Lower lobe of right lung (tissue), 2 donors: ENCODE measurements at places on chromosomes 4 and X.

DNA sequence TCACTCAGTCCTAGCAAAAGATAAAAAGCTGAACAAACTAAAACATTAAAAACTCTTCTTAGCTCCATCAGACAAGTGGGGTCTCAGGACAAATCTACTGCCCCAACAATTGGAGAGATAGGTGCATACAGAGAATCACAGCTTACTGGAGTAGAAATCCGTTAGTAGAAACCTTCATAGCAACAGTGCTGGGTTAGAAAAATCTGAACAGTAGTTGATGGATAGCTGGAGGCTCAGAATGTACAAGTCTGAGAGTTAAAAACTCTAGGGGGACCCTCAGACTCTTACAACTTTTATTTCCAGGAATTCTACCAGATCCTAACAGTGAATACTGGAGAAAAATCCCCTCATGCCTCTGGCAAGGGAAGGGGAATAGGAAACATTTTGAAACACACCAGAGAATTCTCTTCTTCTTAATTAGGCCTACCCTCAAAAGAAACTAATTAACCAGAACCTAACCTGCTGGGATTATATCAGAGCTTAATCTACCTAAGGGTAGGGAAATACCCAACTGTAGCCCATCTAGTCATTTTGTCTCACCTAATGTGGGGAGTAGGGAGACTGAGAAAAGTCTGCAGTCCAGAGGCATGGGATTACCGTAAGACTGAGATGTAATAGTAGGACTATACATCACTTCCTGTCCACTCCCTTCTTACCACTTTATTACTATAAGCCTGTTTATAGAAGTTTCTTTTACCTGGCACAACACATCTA, 165.0 kb upstream of the CTSO start:
- no peak overlapping the region for H3K4me3 ChIP-seq
- no peak overlapping the region for H3K27ac ChIP-seq
- H3K27me3 ChIP-seq: no peaks in the 10 kb centered on the region
- no peak for DNase-seq
- no peaks in the 10 kb centered on the region for H3K36me3 ChIP-seq

DNA sequence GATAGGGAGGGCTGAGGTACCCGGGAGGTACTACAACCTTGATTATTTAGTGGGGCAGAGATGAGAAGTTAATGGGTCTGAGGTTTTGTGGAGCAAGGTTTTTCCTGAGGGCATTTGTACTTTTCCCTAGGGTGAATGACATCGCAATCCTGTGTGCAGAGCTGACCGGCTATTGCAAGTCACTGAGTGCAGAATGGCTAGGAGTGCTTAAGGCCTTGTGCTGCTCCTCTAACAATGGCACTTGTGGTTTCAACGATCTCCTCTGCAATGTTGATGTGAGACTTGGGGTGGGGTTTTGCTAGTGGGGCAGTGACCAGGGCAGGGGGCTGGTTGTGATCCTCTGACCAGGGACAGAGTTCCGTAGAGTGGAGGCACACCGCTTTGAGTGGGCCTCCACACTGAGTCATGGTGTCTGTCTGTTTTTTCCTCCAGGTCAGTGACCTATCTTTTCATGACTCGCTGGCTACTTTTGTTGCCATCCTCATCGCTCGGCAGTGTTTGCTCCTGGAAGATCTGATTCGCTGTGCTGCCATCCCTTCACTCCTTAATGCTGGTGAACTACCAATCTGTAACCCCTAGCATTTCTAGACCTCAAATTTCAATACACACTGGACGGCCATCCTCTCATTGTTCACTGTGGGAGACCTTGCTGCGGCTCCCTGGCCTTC, 9.9 kb downstream of the MED12 start:
- H3K4me3 ChIP-seq: no peak overlapping the region
- no peaks in the 10 kb centered on the region for H3K27me3 ChIP-seq
- H3K36me3 ChIP-seq: peaks cover 90% of the 10 kb centered on the region
- DNase-seq: no peak
- H3K4me1 ChIP-seq: no peaks in the 10 kb centered on the region
- H3K27ac ChIP-seq: no peak overlapping the region

DNA sequence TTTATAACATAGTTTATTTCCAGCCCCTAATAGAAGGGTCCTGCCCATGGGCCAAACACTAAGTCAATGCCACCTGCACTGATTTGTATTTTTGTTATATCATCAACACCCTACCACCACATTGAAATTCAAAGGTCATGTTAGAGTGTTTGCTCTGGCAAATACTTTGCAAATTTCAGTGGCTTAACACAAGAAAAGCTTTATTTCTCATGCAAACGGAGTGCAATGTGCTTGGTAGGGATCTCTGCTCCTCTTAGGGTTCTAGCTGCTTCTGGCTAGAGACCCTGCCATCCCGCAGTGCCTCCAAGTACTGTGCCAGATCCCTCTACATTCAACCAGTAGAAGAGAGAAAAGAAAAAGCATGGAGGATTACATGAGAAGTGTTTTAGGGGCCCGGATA, 230.8 kb upstream of the TET2 start:
- H3K36me3 ChIP-seq: no peaks in the 10 kb centered on the region
- no peaks in the 10 kb centered on the region for H3K4me1 ChIP-seq
- H3K27me3 ChIP-seq: no peaks in the 10 kb centered on the region
- no peak overlapping the region for H3K27ac ChIP-seq
- no peak overlapping the region for H3K4me3 ChIP-seq

DNA sequence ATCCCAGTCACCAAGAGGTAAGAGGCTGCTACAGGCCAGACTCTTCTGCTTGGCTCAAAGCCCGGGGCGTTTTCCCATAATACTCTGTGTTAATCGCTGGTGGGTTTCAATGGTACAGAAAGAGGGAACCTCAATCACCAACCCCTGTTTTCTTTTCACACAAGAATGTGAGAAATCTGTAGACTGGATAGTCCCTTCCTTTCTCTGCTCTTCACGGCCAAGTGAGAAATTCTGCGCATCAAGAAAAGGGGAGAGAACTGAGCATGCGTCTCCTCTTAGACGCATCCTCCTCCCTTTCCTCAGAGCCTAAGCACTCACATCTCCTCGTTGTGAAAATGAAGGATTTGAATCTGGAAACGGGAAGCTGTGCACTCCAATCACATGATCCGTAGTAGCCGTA, 64.7 kb downstream of the CLNK start:
- no peaks in the 10 kb centered on the region for H3K27me3 ChIP-seq
- H3K4me1 ChIP-seq: no peaks in the 10 kb centered on the region
- H3K4me3 ChIP-seq: no peak overlapping the region
- H3K36me3 ChIP-seq: no peaks in the 10 kb centered on the region

GRCh38 chrX:115642311-115642710, 81.3 kb downstream of the PLS3 start:
- peaks cover 31% of the 10 kb centered on the region for H3K36me3 ChIP-seq
- H3K27me3 ChIP-seq: no peaks in the 10 kb centered on the region
- DNase-seq: no peak
- peaks cover 9% of the 10 kb centered on the region for H3K4me1 ChIP-seq
- no peak overlapping the region for H3K27ac ChIP-seq
- H3K4me3 ChIP-seq: no peak overlapping the region

- no peaks in the 10 kb centered on the region for H3K36me3 ChIP-seq
- no peak for DNase-seq
- no peak overlapping the region for H3K27ac ChIP-seq
- no peaks in the 10 kb centered on the region for H3K27me3 ChIP-seq
- H3K4me1 ChIP-seq: peaks cover 63% of the 10 kb centered on the region
- no peak overlapping the region for H3K4me3 ChIP-seq
These were observed 41.0 kb downstream of the GAB1 start for GRCh38 chr4:143377611-143378099.

DNA sequence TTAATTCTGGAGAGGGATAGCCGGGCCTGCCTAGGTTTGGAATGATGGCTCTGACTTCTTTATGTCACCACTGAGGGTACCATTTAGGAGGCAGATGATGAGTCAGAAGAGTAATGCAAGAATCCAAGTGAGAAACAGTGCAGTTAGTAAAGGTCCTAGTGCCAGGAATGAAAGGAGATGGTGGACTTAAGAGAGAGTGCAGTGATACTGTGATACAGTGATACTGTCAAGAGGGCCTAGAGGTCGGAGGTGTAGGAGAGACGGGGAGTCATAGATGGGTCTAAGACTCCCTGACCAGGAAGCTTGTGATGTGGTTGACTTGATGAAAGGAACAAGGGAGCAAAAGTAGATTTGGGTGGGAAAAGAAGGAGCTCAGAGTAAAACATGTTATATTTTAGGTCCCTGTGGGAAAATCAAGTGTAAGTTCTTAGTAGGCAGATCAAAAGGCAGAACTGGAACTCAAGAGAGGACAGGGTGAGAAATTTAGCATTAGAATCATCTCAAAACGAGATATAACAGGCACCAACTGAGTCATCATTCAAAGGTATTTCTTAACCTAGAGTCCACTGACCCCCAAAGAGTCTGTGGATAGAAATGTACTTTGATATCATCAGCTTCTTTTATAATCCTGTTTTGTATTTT, 85.0 kb downstream of the NFKB1 start:
- H3K4me1 ChIP-seq: no peaks in the 10 kb centered on the region
- H3K36me3 ChIP-seq: peaks cover 88% of the 10 kb centered on the region
- no peaks in the 10 kb centered on the region for H3K27me3 ChIP-seq
- no peak overlapping the region for H3K4me3 ChIP-seq
- no peak overlapping the region for H3K27ac ChIP-seq

- no peaks in the 10 kb centered on the region for H3K36me3 ChIP-seq
- H3K4me3 ChIP-seq: no peak overlapping the region
- no peaks in the 10 kb centered on the region for H3K27me3 ChIP-seq
- no peak overlapping the region for H3K27ac ChIP-seq
These were observed 25.3 kb downstream of the FAM47E start for GRCh38 chr4:76276813-76277212.

DNA sequence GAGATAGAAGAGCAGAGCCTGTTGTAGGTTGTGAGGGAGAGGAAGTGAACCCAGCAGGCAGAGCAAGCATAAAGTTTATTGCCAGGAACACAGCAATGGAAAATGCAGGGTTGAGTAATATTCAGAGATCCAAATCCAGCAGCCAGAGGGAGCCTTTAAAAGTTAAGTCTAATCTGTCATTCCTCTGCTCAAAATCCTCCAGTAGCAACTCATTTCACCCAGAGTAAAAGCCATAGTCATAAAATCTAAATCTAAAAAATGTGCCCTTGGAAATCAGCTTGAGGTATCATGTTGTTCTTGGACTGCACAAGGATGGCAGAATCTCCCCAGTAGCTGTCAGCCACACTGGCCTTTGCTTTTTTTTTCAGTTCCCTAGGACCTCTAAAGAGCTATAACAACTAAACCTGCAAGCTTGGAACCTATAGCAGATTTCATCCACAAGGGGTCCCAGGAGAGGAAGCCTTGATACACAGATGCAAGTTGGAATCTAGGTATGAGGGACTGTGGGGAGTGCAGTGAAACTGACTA, 62.9 kb upstream of the FRAS1 start:
- no peaks in the 10 kb centered on the region for H3K4me1 ChIP-seq
- H3K4me3 ChIP-seq: no peak overlapping the region
- H3K36me3 ChIP-seq: no peaks in the 10 kb centered on the region
- DNase-seq: no peak
- H3K27me3 ChIP-seq: no peaks in the 10 kb centered on the region
- H3K27ac ChIP-seq: no peak overlapping the region

DNA sequence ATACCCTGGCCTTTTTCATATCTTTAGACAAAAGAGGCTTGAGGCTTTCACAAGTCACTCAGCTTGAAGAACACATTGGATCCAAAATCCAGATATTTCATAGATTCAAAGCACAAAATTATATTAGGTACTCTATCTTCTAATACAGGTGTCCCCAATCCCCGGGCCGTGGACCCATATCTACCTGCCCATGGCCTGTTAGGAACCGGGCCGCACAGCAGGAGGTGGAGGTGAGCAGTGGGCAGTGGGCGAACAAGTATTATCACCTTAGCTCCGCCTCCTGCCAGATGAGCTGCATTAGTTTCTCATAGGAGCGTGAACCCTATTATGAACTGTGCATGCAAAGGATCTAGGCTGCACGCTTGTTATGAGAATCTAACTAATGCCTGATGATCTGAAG, 18.7 kb downstream of the YIPF7 start:
- no peak for DNase-seq

GRCh38 chr4:85491527-85491926, 16.6 kb downstream of the ARHGAP24 start:
- no peaks in the 10 kb centered on the region for H3K27me3 ChIP-seq
- no peak overlapping the region for H3K27ac ChIP-seq
- no peaks in the 10 kb centered on the region for H3K36me3 ChIP-seq

GRCh38 chrX:118495958-118496762, 545 bp downstream of the DOCK11 start:
- H3K4me1 ChIP-seq: no peaks in the 10 kb centered on the region
- DNase-seq: peak; percentile 81
- H3K4me3 ChIP-seq: peak overlapping the region; percentile 70
- peak overlapping the region; percentile 85 for H3K27ac ChIP-seq
- H3K27me3 ChIP-seq: no peaks in the 10 kb centered on the region
- no peaks in the 10 kb centered on the region for H3K36me3 ChIP-seq

GRCh38 chr4:160880180-160880579, 1283.6 kb downstream of the FSTL5 start:
- H3K4me3 ChIP-seq: no peak overlapping the region
- no peaks in the 10 kb centered on the region for H3K36me3 ChIP-seq
- no peaks in the 10 kb centered on the region for H3K4me1 ChIP-seq
- DNase-seq: no peak

DNA sequence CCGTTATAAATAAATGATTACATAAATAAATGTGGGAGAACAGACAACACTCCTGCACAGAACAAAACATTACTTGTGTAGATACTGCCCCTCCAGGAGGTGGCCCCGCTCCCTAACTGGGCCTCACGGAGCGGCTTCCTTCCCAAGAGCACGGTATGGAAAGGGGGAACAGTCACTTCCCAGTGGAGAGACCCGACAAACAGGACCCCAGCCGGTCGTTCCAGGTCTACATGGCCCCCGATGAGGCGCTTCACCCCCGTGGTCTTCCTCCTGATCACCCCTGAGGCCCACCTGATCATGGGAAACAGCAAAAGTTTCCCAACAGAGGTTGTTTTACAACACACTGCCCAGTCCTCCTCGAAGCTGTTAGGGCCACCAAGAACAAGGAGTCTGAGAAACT, 6.6 kb upstream of the SLC6A8 start:
- DNase-seq: no peak
- H3K27me3 ChIP-seq: no peaks in the 10 kb centered on the region
- H3K4me3 ChIP-seq: no peak overlapping the region
- H3K36me3 ChIP-seq: no peaks in the 10 kb centered on the region

- no peak overlapping the region for H3K4me3 ChIP-seq
- H3K36me3 ChIP-seq: peaks cover 79% of the 10 kb centered on the region
- DNase-seq: no peak
- peaks cover 22% of the 10 kb centered on the region for H3K4me1 ChIP-seq
These were observed 53.1 kb downstream of the CCNI start for GRCh38 chr4:77022560-77023179.

GRCh38 chrX:134460005-134460861, at the start of gene HPRT1:
TSS of gene HPRT1 (plus strand) at chrX:134460165. CDS start at chrX:134460312, 147 bp downstream.
- no peaks in the 10 kb centered on the region for H3K36me3 ChIP-seq
- H3K27ac ChIP-seq: peak within 1 kb of the TSS; percentile 84
- peak; percentile 90 for DNase-seq
- no peaks in the 10 kb centered on the region for H3K4me1 ChIP-seq
- peak within 1 kb of the TSS; percentile 67 for H3K4me3 ChIP-seq
- H3K27me3 ChIP-seq: no peaks in the 10 kb centered on the region
